ENCODE measurements at places on chromosomes 11 and 22.
A peak's percentile ranks its signal among the peaks of the same experiment; 100 is the strongest.

- DNase-seq: no peak
Measured at GRCh38 chr22:49768951-49769690, 58.6 kb downstream of the BRD1 start.

DNA sequence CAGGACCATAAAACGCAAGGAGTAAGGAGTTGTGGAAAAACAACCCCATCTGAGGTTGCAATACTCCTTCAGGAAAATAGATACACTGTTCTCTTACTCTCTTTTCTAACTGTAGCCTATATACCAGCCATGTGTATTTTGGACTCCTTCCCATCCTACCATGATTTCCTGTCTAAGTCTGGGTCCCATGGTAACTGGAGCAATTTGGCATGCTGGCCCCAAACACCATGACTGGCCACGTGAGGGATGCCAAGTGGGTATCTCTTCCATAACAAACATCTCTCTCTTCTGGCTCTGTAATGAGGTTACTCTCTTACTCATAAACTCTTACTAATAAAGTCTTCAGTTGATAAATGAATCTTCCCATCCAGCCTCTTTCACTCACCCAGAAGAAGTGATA, 26.5 kb downstream of the ABTB2 start:
- DNase-seq: no peak

DNA sequence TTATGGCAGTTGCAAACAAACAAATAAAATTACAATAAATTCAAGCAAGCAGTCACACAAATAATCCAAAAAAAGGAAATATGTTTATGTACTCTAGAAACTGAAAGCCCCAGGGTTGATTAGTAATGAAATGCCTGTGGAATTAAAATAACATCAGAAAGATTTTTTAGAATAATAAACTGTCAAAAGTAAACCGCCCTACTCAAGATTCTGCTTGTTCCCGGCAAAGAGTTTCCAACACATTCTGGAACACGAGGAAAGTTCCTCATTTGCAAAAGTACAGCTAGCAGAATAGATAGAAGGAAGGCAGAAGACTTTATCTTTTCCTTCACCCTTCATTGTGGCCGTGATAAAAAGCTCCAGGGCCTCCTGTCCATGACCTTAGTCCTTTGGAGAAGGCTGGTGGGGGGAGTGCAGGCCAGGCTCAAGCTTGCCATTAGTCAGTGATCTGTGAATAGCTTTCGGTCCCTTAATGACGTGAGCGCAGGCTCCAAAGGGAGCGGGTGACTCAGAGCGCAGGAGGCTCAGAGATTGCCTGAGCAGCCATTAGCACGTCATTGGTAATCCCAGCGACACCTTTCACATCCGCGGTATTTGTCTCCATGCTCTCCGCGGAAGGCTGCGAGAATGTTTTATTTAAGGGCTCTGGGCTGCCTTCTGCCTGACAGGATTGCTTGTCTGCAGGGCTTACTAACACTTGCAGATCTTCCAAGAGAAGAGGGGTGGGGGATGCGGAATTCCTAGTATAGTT, 458.3 kb downstream of the METTL15 start:
- DNase-seq: peak; percentile 90

GRCh38 chr22:43053176-43053575, 36.0 kb downstream of the TTLL1 start:
- DNase-seq: no peak

DNA sequence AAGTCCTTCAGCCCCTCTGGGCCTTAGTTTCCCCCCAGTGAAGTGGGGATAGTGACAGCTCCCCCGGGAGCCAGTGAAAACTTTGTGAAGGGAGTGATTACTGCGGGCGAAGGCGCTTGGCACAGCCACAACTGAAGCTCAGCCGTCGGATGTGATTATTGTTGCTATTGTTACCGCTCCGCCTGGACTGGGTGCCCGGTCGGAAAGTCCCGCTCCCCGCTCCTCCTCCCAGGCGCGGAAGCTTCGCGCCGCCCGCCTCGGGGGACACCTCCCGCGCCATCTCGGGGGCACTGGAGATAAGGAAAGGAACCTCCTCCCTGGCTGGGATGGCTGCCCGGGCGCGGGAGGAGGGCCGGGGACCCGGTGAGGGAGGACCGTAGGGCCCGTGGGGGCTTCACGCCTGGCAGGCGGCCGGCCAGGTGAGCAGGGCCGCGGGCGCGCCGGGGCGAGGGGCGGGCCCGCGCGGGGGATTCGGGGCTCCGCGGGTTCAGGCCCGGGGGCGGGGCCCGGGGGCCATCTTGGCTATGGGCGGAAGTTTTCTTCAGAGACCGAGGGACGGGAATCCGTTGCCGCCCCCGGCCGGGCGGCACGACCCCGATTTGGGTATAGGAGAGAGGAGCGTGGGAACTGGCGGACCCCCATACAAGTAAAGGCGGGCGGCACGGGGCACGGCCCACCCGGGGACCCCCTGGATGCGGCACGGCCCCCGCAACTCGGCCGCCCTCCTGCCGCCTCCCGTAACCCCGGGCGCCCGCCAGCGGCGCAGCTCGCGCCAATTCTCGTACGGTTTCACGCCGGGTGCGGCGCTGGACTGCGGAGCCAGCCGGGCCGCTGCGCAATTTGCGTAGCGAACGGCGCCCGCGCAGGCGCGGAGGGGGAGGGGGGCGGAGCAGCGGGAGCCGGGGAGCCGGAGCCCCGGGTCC, at the start of gene GPR137:
Gene GPR137 (plus strand): TSS at position 887 of the 923 bp plus-strand sequence. CDS start 677 bp downstream, outside the sequence.
- peak; percentile 92 for DNase-seq

- DNase-seq: no peak
Measured at GRCh38 chr11:64235437-64236161, 1.2 kb downstream of the VEGFB start.

DNA sequence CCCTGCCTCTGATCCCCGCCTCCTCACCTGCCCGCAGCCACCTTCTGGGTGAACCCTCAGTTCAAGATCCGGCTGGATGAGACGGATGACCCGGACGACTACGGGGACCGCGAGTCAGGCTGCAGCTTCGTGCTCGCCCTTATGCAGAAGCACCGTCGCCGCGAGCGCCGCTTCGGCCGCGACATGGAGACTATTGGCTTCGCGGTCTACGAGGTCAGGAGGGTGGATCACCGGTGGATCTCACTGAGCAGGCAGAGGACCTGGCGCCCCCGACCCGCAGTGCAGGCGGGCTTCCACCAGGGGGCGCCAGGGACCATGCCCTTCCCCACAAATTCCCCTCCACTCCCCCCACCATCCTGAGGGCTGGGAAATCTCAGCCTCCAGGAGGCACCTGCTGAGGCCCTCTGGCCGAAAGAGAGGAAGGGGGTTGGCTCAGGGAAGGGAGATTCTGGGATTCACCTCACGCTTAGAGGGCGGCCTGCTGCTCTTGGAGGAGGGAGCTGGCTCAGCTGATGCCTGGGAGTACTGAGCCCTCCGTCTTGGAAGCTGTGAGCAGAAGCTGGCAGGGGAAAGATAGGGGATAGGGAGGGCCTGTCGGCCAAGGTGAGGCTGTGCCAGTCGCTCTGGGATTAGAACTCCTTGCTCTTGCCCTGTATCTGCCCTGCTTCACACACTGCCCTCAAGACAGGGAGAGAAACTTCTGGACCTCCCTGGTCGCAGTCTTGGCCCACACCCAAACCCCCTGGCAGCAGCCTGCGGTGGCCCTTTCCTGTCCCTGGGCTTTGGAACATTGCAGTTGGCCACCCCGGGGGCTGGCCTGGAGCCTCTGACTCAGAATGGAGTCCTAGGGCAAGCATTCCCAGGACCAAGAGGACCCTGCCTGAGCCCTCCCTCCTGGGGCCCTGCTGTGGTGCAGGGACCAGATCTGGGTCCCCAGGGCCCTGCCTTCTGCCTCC, 23.2 kb downstream of the CAPN1 start:
- DNase-seq: no peak

GRCh38 chr22:46262449-46263215, 511 bp downstream of the PKDREJ start:
- no peak for DNase-seq

GRCh38 chr11:114077482-114078305, 18.2 kb downstream of the ZBTB16 start:
- DNase-seq: no peak

- no peak for DNase-seq
Measured at GRCh38 chr11:34366522-34366921, 8.7 kb upstream of the ABTB2 start.

- DNase-seq: no peak
Measured at GRCh38 chr11:9982796-9983579, 311.0 kb downstream of the SBF2 start.

GRCh38 chr11:3894128-3894731, 38.8 kb downstream of the STIM1 start:
- DNase-seq: no peak

DNA sequence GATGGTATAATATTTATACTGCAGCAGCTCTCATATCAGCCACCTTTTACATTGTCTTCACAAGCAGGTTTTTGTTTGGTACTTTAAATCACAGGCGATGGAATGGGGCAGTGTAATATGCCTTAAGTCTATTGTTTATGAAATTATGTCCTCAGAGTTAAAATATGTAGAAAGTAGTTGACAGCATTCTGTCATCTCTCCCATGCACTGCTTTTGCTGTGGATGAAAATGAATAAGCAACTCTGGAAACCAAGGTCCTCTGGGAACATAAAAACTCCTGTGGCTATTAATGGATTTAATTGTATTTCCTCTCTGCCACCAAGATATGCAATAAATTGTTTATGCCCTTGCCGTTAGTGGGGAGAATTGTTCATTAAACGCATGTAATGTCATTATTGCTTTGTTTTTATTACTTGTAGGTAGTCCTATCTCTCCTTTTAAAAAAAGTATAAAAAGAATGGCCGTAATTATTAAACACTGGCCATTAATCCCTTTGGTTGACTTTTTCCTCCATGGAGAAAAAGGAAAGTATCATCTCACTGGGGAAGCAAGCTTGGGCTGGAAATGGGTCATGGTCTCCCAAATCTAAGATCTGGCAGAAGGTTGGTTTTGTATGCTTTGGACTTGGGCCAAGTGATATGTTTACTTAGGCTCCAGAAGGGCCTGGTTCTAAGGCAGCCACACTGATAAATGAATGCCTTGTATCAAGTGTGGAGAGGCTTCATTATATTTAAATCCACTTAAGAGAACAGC, 13.1 kb downstream of the PACS1 start:
- DNase-seq: peak; percentile 51

DNA sequence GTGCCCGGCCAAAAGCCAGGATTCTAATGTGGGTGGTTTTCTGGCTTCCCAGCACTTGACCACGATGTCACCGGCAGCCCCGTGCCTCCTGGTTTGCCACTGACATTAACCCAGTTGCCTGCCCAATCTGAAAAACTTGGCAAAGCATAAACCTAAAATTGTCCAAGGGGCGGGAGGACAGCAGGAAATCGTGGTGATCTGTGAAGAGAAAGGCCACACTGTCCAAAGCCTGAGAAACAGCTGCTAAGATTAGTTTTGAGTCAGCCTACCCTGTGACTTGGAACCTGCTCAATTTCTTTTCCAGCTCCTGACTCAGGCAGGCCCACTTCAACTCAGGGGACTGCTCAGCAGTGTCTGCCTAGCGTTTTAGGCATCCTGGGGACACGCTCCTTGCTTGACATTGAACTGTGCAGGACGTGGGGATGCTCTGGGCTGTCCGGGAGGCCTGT, 8.2 kb upstream of the F2 start:
- peak; percentile 83 for DNase-seq

GRCh38 chr22:27800250-27801201, 1.0 kb downstream of the MN1 start:
- peak; percentile 49 for DNase-seq

DNA sequence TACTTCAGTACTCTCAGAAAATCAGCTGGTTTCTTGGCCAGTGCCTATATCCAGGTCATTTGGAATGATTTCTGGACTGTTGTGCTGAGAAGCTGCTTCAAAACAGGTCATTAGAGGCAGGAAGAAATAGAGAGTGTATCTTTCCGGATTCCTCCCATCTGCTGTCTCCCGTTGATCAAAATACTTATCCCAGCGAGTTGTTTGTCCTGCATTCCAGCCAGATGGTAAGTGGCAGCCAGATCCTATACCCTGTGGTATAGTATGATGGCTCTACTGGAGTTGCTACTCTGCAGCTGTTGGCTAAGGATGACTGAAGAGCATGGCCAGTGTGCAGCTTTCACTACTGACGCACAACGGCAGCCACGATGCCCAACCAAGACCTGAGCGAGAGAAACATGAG, 560.9 kb upstream of the ANO5 start:
- no peak for DNase-seq

GRCh38 chr11:93718057-93718563, 23.2 kb downstream of the TAF1D start:
- DNase-seq: no peak

GRCh38 chr11:75264971-75265370, 24.4 kb downstream of the TPBGL start:
- DNase-seq: no peak

- DNase-seq: no peak
Measured at GRCh38 chr22:35555483-35555890, 14.9 kb downstream of the RASD2 start.

DNA sequence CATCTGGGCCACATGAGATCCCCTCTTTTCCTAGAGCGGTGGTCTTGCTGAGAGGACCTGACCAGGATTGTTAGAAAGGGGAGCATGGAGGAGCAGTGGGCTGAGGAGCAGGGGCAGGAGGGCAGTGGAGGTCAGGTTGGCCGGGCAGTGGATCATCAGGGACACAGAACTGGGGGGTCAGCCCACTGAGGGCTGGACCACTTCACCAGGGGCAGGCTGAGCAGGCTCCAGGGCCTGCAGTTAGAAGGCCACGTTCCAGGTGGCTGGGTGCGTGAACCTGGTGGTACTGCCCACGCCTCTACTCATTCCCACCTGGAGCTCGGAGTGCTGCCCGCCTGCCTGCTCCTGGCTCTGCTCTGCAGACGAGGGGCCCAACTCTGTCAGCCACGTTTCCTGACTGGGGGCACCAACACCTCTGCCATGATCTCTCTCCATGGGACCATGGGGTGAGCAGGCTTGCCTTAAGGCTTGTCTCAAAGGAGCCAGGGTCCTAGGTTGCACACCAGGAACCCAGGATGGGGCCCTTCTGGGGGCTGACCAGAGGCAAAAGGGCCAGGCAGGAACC, 9.7 kb downstream of the MRGPRF start:
- no peak for DNase-seq

DNA sequence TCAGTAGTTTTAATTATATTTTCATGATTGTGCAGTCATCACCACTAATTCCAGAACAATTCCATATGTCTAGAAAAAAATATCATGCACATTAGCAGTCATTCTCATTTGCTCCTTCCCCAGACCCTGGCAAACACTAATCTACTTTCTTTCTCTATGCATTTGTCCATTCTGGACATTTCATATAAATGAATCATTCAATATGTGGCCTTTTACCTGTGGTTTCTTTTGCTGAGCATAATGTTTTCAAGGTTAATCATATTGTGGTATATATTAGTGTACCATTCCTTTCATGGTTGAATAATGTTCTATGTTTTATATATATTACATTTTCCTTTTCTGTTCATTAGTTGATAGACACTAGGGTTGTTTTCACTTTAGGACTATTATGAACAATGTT, 811.1 kb upstream of the RAG2 start:
- no peak for DNase-seq

- no peak for DNase-seq
Measured at GRCh38 chr11:107050121-107050520, 31.8 kb upstream of the GUCY1A2 start.

GRCh38 chr22:44523981-44524759, 26.1 kb upstream of the RTL6 start:
- DNase-seq: peak; percentile 96

DNA sequence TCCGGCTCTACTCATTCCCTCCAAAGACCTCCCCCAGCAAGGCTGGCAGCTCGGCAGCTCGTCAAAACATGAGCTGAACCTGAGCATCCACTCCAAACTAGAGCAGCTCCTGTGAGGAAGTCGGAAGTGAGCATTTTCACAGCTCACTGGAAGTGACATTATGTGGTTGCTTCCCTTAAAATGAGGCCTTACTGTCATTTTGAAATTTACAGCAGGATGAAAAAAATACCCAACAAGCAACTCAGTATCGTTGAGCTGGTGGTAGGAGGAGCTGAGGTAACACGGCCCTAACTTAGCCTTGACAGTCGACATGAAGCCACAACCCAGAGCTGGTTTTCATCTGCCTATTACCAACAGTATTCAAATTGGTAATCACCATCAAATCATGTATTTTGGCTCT, 38.0 kb upstream of the ARFGAP3 start:
- DNase-seq: peak; percentile 63
